G401 (cell line): ENCODE measurements at places on chromosomes 2 and 18.

DNA sequence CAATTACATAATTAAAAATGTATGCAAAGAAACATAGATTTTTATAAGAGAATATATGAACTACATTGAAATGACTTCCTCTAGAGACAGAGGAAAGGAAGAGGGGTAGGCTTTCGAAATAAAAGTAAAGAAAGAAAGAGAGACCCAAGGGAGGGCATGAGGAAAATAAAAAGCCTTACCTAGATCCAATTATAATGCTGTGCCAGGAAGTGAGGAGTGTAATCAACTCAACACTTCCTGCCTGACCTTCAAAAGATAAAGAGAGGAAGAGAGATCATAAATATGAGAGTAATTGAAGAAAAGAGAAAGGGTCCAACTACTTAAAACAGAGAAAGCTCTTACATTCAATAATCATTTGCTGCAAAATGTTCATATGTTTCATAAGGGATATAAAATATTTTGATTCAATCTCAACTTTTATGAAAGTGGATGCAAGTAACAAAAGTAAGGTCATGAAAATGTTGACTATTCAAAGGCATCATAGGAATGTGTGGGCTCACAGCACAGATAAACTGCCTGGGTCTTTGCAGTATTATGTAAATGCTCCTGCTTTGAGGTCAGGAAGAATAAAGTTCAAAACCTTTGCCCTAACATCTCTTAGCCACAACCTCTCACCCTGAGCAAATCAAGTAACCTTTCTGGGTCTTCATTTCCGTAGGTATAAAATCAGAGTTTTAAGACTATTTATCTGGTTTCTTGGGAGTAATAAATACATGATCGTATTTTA, 1237.7 kb downstream of the LRP1B start:
- DNase-seq = no peak

- no peak for DNase-seq
These were observed 79.9 kb downstream of the ZEB2 start for GRCh38 chr2:144439993-144440392.

GRCh38 chr2:9258953-9259399, 52.4 kb downstream of the ASAP2 start:
- DNase-seq = peak; percentile 59

- DNase-seq = no peak
These were observed 29.7 kb downstream of the LYPD6 start for GRCh38 chr2:149360106-149360505.

DNA sequence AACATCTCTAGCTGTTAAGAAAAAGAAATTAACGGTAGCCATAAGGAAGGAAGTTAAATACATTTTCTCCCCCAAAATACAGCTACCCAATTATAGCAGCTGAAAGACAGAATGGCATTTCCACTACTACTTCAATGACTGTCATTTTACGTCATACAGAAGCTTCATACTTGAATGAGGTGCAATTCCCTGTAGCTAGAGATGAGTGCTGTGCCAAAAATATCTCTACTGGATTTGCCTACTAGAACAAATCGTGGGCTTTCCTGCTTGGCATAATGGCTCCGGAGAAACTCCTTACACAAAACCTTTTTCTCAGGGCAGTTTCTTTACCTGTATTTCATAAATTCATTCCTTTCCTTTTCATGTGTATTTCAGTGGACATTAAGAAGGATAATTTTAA, 36.3 kb upstream of the NRXN1 start:
- DNase-seq = peak; percentile 66

- peak; percentile 66 for DNase-seq
These were observed 148.0 kb downstream of the SMAD7 start for GRCh38 chr18:48802543-48803290.

DNA sequence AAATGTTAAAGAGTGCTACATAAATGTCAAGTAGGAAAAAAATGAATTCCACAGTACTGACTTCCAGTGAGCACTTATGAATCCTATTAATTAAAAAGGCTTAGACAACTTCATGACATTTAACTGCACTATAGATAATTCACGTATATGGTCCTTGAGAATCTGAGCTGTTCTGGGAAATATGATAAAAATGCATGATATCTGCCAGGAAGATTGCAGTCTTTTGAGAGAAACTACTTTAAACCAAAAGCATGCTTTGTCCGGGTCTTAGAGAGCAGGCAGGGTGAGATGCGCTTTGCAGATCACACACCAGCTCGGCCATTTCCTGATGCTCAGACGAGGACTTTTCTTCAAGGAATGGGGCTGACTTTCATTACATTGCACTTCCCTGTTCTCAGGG, 42.6 kb downstream of the CMPK2 start:
- DNase-seq = no peak

GRCh38 chr2:153971250-153971649, 99.5 kb downstream of the GALNT13 start:
- DNase-seq = no peak

- no peak for DNase-seq
These were observed 107.2 kb upstream of the ZNF236 start for GRCh38 chr18:76715012-76715610.

DNA sequence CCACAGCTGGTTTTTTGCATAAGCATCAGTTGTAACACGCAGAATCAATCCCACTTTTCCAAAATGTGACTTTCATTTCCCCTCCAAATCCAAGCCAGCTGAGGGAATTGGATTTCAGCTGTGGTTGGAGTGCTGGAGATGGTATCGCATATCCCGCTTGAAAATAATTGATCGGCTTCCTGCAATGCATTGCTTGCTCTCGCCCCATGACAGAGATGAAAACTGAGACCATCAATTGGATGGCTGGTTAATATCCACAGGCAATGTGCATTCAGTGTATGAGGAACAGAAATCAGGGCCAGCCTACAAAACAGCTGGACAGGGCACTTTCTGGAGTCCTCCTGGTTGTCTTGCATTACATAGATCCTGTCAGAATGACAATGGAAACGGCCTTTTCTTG, 135.3 kb downstream of the MAIP1 start:
- no peak for DNase-seq

DNA sequence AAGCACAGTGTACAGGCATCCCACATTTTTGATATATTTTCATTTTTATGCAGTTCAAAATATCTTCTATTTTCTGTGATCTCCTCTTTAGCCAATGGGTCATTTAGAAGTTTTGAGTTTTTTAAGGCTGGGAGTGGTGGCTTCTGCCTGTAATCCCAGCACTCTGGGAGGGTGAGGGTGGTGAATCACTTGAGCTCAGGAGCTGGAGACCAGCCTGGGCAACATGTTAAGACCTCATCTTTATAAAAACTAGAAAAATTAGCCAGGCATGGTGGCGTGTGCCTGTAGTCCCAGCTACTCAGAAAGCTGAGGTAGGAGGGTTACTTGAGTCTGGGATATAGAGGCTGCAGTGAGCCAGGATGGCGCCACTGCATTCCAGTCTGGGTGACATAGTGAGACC, 17.8 kb downstream of the UBR3 start:
- DNase-seq = no peak

DNA sequence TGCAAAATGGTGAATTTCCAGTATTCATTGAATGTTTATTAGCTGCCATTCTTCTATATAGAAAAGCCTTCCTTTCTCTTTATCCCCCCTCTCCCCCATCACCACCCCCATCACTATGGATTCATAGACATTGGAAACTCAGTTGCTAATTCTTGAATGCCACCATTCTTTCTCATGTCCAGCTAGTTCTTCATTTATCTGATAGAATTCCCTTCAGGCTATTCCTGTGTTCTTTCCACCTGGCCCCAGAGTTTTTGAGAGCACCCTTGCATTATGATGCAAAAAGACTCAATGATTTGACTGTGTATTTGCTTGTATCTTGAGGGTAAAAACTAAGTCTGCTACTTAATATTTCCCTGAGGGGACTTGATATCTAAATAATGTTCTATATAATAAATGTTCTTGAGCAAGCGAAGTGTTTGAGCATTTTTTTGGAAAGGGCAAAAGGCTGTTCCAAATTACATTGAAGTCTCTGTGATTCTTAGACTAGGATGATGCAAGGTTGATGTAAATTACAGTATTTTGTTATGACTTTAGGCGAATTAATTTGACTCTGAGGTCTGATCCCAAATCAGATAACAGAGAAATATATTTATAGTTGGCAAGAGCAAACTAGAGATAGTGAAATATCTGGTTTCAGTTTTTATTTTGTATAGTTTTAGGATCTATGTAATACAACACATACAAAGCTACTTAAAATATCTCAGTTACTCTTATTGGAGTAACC, 18.8 kb upstream of the SOS1 start:
- DNase-seq = no peak

- DNase-seq = no peak
These were observed 588 bp downstream of the TMEM214 start for GRCh38 chr2:27033253-27033852.

DNA sequence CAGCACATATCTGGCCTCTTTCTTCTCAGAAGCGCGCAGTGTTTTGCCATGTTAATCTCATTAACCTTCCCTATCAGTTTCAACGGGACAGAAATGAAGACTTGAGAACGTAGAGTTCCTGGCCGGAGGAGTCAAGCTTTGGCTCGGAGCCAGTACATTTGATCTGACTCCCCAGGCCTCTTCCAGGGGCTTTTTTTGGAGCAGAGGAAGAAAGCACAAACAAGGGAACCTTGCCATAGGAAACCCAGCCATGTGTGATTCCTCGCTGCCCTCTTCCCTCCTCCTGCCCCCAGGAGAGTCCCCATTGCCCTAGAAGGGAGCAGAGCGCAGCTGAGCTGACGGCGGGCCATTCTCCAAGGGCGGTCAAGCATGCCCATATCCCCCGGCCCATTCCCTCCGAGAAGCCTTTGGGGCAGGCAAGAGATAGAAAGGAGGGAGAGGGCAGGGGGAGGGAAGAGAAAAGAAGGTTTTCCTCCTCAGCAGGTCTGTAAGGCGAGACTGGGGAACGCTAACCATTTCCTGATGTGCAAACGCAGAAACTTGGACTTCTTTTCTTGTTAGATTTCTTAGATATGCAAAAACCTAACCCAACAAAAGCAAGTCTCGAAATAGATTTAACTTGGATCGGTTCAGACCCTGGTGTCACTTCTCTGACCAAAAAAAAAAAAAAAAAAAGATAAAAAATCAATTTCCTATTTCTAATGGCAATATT, 63.7 kb upstream of the POU3F3 start:
- peak; percentile 10 for DNase-seq

DNA sequence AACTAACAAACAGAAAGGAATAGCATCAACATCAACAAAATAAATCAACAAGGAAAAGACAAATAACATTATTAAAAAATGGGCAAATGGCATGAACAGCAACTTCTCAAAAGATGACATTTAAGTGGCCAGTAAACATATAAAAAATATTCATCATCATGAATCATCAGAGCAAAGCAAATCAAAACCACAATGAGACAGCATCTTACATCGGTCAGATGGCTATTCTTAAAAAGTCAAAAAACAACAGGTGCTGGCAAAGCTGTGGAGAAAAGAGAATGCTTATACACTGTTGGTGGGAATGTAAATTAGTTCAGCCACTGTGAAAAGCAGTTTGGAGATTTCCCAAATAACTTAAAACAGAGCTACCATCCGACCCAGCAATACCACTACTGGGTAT, 327.1 kb downstream of the CMPK2 start:
- no peak for DNase-seq

- DNase-seq = no peak
These were observed 64.9 kb downstream of the EML4 start for GRCh38 chr2:42233976-42234441.

DNA sequence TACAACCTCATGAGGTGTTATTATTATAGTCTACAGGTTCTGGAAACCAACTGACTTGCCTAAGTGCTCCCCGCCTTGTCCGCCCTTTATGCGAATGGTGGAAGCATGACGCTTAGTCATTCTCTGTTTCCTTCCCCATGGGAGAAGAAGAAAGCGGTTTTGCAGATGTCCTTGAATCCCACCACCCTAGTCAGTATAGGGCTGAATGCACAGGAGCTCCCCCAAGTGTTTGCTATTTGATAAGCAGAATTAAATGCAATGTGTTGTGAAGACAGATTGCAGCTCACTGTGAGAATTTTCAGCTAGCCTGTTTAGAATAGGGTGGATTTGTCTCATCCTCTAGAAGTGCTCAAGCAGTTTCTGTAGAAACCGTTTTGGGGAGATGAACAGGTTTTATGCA, 652.0 kb downstream of the DCC start:
- DNase-seq = no peak

- peak; percentile 80 for DNase-seq
These were observed 231.4 kb downstream of the LRRTM1 start for GRCh38 chr2:80073134-80073561.

GRCh38 chr2:194870974-194871535, 786.0 kb upstream of the SLC39A10 start:
- DNase-seq = no peak

GRCh38 chr2:78455586-78455985, 569.9 kb upstream of the REG3G start:
- no peak for DNase-seq

DNA sequence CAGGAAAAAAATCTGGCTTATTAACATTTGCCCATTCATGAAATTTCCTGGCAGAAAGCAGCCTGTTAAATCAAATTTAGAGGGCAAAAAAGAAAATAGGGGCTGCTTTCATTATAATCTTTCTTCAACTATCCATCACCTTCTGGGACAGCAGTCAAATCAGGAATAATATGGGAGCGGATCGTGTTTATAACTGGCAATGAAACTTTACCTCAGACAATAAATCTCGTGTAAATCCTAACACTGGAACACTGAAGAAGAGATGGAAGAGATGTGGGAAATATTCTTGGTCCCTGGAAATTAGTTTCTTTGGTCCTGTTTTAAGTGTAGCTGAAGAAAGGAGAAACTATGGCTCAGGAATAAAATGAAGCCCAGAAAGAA, 77.5 kb upstream of the SERTAD2 start:
- no peak for DNase-seq

GRCh38 chr18:50644807-50645206, 84.9 kb downstream of the MAPK4 start:
- peak; percentile 38 for DNase-seq

DNA sequence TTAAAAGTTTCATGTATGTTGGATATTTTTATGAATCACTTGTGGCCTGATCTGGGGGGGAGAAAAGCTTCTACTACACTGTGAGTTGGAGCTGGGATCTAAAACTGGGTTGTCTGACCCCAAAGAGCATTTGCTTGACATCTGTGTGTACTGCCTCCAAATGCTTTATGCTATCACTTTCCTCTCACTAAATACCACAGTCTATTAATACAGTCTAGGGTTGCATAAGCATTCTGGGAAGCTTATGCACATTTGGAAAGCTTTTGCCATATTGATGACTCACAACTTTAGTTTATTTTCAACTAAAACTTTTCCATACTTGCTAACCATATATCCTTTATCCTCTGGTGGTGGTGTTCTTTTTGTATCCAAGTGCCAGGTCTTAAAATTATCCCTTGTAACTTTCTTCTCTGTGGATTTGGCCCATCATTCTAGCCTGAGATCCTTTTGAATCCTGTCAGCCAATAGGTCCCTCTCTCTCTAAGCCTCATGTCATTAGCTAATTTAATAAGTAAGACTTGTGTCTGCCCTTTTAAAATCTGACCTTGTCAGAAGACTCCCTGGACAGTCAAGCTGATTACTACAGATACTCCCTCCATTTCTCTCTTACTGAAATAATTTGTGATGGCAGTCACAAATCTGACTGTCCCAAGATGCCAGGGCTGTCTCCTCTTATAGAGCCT, 72.7 kb downstream of the NXPH2 start:
- DNase-seq = no peak

GRCh38 chr18:31041271-31042083, 1.1 kb downstream of the DSC3 start:
- no peak for DNase-seq

- no peak for DNase-seq
These were observed 46.3 kb downstream of the EN1 start for GRCh38 chr2:118801151-118801550.

GRCh38 chr2:219851801-219852481, 224.5 kb downstream of the SLC4A3 start:
- no peak for DNase-seq
